Stimulated activated CD8-positive, alpha-beta memory T cell treated with anti-CD3 and anti-CD28 coated beads, Interleukin-2, amount 100 ng/mL, for 1 hour (primary cell): ENCODE measurements at places on chromosomes 2 and 18.

- no peak for DNase-seq
Measured at GRCh38 chr2:135149251-135149650, 97.2 kb downstream of the RAB3GAP1 start.

DNA sequence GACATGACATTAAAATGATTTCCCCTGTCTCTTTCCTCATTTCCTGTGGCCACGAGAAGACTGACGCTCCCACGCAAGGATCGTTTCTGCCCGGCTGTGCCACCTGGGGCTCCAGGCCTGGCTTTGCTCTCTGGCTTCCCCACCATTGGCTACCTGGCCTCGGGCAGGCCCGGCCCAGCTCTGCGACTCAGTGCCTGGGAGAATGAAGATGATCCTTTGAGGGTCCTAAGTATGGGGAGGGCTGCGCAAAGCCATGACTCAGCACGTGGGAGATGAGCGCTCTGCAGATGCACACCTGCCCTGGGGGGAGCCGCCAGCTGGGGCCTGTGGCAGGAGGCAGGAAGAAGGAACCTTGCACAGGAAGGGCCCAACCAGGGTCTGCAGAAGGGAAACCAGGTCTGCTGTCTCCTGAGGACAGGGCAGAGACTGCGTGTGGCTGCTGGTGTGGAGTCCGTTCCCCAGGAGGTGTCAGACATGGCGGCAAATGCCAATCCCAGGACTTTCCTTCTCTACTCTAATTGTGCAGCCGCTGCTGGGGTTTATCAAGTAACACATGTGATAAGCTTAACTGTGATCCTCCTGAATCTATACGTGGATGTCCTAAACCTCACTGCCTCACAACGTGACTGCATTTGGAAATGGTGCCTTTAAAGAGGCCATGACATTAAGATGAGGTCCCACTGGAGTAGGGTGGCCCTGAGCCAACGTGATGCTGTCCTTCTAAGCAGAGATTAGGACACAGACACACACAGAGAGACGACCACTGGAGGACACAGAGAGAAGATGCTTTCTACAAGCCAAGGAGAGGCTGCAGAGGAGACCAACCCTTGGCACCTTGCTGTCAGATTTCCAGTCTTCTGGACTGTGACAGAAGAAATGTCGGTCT lies 32.9 kb downstream of the MBP start:
- no peak for DNase-seq

GRCh38 chr2:98911376-98912154 lies 24.5 kb downstream of the CRACDL start:
- no peak for DNase-seq

DNA sequence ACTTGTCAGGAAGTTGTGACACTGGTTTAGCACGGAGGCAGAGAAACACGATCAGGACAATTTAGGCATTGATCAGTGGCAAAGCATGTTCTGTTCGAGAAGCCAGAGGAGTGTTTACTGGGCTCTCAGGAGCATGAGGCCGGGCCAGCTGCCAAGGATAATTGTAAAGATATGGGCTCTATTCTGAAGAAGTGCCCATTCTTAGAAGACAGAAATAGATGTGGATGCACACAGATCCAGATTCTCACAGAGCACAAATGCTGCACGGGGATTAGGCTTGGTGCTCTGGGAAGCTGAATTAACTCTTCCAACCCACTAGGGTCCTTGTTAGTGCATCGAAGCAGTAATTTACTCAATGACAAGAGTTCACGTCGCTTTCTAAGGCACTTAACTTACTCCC lies 16.2 kb downstream of the AFF3 start:
- DNase-seq = no peak

DNA sequence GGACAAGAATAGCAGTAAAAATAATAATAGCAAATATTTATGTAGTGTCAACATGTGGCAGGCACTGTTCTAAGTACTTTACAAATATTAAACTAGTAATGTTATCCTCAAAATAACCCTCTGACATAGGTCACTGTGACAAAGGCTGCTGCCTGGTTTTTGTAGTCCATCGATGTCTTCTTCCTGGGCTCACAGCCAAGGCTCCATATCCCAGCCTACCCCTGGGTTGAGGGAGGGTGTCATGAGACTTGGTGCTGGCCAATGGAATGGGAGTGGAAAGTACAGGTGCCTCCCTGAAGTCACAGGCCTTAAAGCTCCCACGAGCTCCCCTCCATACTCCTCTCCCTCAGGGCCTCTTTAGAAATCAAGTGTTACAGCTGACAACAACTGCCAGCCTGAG lies 159.3 kb downstream of the CYRIA start:
- DNase-seq = no peak

- DNase-seq = no peak
Measured at GRCh38 chr2:7040547-7040946, 123.3 kb downstream of the RNF144A start.

GRCh38 chr18:65750389-65751154 lies at the start of gene CDH7:
CDH7 (plus strand) TSS chr18:65751012; CDS start chr18:65762843, 11,831 bp downstream.
- no peak for DNase-seq

DNA sequence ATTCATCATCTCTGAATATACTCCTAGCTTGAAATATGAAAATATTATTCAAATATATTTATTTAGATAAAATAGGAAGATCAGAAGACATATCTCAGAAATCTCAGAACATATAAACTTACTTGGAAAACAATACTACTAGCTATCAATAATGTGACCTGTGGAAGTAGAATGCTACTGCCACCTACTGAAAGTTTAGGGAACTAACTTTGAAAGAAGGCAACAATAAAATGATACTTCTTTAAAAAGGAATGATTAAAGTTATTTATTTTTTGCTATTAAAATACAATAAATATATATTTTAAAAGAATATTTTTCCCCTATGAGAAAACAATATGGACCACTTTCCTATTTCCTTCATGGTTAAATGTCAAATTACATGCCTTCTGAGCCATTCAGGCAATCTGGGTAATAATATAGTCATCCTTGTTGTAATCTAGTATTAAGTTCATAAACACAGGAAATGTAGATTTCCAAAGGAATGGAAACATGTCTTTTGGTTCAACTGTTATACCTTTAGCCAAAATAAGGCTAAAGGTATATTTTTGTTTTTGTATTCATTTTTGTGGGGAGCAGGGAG lies 26.0 kb downstream of the ACADL start:
- DNase-seq = no peak

DNA sequence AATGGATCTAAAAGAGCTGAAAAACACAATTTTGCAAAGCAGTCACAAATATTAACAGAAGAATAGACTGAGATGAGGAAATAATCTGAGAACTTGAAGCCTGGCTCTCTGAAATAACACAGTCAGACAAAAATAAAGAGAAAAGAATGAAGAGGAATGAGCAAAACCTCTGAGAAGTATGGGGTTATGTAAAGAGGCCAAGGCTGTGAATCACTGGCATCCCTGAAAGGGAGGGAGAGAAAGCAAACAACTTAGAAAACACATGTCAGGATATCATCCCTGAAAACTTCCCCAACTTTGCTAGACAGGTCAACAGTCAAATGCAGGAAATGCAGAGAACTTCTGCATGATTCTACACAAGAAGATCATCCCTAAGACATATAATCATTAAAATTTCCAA lies 73.5 kb upstream of the LHCGR start:
- DNase-seq = no peak

DNA sequence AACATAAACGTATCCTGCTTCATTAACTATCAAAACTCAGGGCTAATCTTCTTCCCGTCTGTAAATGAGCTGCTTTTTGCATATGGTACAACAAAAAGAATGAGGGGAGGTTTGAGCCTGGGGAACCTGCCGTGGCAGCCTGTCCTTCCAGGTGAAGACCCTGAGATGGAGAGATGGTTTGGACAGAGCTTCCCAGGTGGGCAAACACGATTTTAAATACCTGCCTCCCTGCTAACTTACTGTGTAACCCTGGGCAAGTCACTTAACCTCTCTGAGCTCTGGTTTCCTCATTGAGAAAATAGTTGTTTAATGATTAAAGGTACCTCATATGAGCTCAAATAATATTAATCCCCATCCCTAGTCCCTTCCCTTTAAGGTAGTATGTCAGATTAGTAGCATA lies 9.0 kb downstream of the EMX1 start:
- no peak for DNase-seq

- DNase-seq = no peak
Measured at GRCh38 chr2:28009732-28010131, 119.2 kb downstream of the BABAM2 start.

DNA sequence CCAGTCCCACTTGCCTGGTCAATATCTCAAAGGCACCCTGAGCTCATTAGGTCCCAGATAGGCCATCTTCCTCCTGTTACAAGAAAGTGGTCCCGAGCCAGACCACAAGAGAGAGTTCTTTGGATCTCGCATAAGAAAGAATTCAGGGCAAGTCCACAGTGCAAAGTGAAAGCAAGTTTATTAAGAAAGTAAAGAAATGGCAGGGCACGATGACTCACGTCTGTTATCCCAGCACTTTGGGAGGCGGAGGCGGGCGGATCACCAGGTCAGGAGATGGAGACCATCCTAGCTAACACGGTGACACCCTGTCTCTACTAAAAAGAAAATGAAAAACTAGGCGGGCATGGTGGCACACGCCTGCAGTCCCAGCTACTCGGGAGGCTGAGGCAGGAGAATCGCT lies 10.8 kb upstream of the SMAD7 start:
- DNase-seq = no peak

- DNase-seq = no peak
Measured at GRCh38 chr2:23375448-23375847, 9.5 kb upstream of the KLHL29 start.

DNA sequence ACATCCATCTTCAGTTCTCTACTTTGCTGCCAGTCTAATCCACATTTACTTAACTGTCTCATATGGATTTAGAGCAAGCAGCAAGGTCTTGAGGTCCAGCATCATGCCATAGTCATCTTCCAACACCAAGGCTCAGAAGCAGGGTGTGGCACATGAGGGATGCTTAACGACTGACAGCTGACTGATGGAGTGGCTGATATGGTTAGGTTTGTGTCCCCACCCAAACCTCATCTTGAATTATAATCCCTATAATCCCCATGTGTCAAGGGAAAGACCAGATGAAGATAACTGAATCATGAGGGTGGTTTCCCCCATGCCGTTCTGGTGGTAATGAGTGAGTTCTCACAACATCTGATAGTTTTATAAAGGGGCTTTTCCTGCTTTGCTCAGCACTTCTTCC lies 257.3 kb downstream of the NBAS start:
- no peak for DNase-seq

DNA sequence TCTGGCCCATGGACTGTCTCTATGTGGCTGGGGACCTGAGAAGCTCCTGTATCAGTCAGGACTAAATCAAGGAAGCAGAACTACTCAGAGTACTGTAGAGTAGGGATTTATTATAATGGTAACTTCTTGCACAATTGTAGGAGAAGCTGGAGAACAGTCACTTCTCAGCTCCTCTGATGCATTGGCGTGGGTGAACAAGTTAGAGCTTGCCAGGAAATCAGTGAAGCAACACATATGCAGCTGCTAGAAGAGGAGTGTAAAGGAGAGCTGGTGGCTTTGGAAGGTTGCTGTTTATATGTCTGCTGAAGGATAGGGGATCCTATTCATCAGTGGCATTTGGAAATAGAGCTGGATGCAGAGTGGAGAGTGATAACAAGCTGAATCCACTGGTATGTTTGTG lies 215.5 kb upstream of the CWC22 start:
- no peak for DNase-seq

GRCh38 chr2:3659447-3660432 lies 1.7 kb downstream of the ALLC start:
- no peak for DNase-seq

DNA sequence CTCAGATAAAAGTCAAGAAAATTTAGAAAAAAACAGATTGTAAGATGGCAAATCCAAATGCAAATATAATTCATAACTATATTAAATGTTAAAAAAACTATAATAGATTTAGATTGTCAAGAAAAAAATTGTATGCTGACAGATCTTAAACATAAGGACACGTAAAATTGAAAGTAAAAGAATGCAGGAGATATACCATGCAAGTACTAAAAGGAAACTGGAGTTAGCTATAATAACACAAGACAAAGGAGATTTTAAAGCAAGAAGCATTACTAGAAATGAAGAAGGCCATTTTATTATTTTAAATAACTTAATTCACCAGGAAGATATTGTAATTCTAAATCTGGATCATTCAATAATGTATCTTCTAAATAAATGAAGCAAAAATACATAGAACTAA lies 48.3 kb downstream of the TTC21B start:
- no peak for DNase-seq

- no peak for DNase-seq
Measured at GRCh38 chr2:129459200-129459876, 520.1 kb upstream of the RAB6C start.

DNA sequence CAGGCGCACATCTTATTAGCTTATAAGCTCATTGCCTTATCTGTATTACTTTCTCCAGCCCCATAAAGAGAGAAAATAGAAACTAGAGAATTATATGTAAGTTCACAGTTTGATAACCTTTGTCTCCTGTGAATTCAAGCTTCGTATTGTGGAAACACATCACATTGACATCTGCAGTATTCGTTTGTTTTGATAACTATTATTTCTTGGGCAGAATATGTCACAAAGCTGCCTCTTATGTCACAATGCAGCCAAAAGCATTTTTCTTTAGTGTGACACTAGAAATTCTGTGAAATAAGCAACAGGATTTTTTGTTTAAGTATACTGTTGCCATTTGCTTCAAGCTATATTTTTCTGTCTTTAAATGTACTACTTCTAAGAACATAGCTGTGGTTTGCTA lies 221.5 kb downstream of the DOK6 start:
- no peak for DNase-seq

- no peak for DNase-seq
Measured at GRCh38 chr18:8142932-8143331, 466.3 kb upstream of the RAB12 start.

GRCh38 chr18:22838221-22838620 lies 94.9 kb upstream of the RBBP8 start:
- DNase-seq = no peak

- no peak for DNase-seq
Measured at GRCh38 chr2:199855812-199856211, 4.8 kb upstream of the FTCDNL1 start.

DNA sequence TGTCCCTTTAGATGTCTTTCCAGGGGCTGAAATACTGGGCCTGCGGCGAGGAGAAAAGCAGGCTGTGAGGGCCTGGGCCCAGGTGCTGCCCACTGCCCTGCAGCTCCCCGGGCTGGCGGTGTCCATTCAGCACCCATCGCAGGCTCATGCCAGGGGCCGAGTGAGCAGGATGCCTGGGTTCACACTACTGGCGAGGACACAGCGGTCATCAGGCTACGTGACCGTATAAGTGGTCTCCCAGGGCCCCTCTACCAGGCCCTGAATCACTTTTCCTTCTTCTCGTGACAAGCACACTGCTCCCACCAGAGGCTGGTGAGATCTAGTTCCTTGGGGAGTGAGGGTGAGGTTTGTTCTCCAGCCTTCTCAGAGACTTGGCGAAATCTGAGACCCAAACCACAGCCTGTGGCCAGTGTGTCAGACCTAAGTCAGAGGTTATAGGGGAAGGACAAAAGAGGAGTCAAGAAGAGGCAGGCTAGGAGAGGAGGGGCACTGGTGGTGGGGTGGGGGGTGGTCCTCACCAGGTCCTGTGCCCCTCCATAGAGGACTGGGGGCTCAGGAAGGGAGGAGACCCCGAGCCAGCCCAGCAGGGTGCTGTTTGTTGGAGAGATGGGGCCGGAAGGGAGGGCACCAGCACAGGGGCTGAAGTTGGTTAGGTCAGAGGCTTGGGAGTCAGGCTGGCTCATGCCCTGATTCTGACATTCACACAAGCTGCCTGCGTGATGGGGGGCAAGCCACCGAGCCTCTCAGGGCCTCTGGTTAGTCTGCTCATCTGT lies 6.6 kb upstream of the SEMA4C start:
- DNase-seq = no peak
